Calu3 (cell line): ENCODE measurements at places on chromosomes 6 and 20. TPM values are rescaled to one million over a fixed set of nuclear protein-coding genes. Genes with fewer than 3 reads are reported as not detected.

Gene DEFB124
- not detected in 2 replicates for total RNA-seq

Gene HNF4A
- total RNA-seq = 27.7 and 41.1 TPM in 2 replicates

Gene TDRD6
- 0.07 and 0.10 TPM in 2 replicates for total RNA-seq

DNA sequence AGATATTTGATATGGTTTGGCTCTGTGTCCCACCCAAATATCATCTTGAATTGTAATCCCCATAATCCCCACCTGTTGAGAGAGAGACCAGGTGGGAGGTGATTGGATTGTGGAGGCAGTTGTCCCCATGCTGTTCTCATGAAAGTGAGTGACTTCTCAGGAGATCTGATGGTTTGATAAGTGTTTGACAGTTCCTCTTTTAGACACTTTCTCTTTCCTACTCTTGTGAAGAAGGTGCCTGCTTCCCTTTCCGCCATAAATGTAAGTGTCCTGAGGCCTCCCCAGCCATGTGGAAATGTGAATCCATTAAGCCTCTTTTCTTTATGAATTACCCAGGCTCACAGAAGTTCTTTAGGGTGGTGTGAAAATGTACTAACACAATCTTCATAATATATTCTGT lies 1404.0 kb upstream of the ADGRB3 start:
- H3K36me3 ChIP-seq = no peaks in the 10 kb centered on the region
- H3K27me3 ChIP-seq = no peaks in the 10 kb centered on the region
- H3K27ac ChIP-seq = no peak overlapping the region

- no peak overlapping the region for H3K27ac ChIP-seq
- H3K4me3 ChIP-seq = no peak overlapping the region
- H3K36me3 ChIP-seq = peaks cover 5% of the 10 kb centered on the region
- no peak for DNase-seq
Measured at GRCh38 chr20:13213335-13213734, 7.7 kb upstream of the ISM1 start.

DNA sequence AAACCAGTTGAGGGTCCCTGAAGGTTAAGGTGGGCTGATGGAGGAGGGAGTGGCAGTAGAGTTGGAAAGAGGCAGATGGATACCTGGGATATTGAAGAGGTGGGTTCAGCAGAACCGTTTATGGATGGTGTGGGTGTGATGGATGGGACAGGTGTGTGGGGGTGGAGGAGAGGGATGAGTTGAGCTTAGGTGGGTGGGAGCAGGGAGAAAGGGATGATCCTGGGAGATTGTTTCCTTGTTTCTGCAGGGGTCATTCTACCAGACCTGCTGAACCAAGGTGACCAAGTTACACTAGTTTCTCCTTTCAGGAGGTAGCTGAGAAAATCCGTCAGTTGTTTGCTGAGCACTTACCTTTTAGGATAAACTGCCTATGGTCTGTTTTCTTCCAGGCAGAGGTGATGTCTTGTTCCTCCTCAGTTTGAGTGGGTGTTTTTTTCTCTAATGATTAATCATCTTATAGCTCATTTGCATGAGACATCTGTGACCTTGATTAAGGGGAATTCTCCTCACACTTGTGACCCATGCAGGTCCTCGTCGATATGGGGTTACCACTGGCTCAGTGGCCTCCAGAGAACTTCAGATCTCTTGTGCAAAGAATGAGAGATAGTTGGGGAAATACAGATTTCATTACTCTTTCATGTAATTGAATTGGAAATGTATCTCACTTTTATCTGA lies 53.0 kb downstream of the FARS2 start:
- no peaks in the 10 kb centered on the region for H3K4me1 ChIP-seq
- no peak overlapping the region for H3K4me3 ChIP-seq
- no peaks in the 10 kb centered on the region for H3K36me3 ChIP-seq

DNA sequence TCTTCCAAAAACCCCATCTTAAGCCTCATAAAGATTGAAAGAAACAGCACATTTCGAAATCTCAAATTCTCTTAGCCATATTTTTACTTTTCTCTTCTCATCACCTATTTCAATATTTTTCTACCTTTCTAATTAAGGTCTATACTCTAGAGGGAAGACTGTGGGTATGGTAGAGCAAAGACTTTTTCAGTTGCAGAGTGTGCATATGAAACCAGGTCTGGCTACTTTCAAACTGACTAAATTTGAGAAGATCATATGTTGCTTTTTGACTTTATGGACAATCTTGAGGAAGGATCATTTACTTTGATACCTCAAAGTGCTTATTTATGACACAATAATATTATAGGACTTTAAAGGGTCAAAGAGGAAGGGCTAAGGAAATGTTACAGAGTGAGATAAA lies 20.7 kb downstream of the FILIP1 start:
- DNase-seq = no peak
- H3K27me3 ChIP-seq = no peaks in the 10 kb centered on the region
- no peaks in the 10 kb centered on the region for H3K36me3 ChIP-seq
- H3K4me1 ChIP-seq = no peaks in the 10 kb centered on the region
- H3K4me3 ChIP-seq = no peak overlapping the region

DNA sequence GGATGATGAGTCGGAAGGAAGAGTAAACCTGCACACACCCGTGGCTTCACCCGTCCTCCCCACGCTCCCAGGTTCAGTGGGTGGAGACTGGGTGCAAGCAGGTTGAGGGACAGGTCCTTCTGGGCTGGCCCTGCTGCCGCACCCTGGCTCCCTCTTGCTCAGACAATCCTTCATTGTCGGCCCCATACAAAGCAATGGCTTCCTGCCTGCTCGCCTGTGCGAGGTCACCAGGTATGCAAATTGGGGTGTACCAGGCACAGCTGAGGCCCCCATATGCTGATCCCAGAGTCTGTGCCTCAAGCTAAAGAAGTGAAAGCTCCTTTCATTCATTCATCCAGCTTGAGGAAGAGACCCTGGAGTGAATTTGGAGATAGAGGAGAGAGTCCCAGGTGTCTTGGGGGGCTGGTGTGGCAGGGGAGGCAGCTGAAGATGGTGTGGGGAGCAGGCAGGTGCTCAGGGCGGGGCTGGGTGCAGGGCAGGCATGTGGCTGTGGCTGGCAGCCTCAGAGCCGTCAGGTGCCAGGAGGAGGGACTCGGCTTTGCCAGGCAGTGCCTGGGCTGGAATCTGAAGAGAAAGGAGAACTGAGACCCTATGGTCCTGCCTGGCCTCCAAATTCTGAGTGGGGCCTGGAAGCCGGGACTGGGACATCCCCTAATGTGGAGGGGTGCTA lies 4.7 kb downstream of the SLCO4A1 start:
- H3K4me1 ChIP-seq = peaks cover 38% of the 10 kb centered on the region
- peak overlapping the region; percentile 8 for H3K4me3 ChIP-seq
- peaks cover 48% of the 10 kb centered on the region for H3K36me3 ChIP-seq
- H3K27me3 ChIP-seq = no peaks in the 10 kb centered on the region
- H3K27ac ChIP-seq = peak overlapping the region; percentile 6

GRCh38 chr6:4130357-4130987 lies 4.9 kb downstream of the ECI2 start:
- no peak for DNase-seq
- peaks cover 25% of the 10 kb centered on the region for H3K4me1 ChIP-seq
- peaks cover 12% of the 10 kb centered on the region for H3K36me3 ChIP-seq
- no peak overlapping the region for H3K27ac ChIP-seq

DNA sequence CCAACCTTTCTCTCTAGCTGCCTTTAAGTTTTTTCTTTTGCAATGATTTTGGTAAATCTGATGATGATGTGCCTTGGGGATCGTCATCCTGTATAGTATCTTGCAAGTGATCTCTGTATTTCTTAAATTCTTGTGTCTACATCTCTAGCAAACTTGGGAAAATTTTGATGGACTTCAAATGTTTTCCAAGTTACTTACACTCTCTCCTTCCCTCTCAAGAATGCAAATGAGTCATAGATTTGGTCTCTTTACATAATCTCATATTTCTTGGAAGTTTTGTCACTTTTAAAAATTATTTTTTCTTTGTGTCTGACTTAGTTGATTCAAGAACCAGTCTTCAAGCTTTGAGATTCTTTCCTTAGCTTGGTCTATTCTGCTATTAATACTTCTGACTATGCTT lies 176.4 kb downstream of the TBC1D32 start:
- H3K4me1 ChIP-seq = no peaks in the 10 kb centered on the region
- H3K27me3 ChIP-seq = no peaks in the 10 kb centered on the region
- H3K27ac ChIP-seq = no peak overlapping the region
- no peak for DNase-seq

- no peak for DNase-seq
- H3K4me3 ChIP-seq = no peak overlapping the region
- no peaks in the 10 kb centered on the region for H3K4me1 ChIP-seq
- H3K27me3 ChIP-seq = no peaks in the 10 kb centered on the region
- H3K36me3 ChIP-seq = no peaks in the 10 kb centered on the region
Measured at GRCh38 chr20:39879296-39879695, 809.7 kb downstream of the MAFB start.

- DNase-seq = no peak
- peaks cover 13% of the 10 kb centered on the region for H3K4me1 ChIP-seq
- no peak overlapping the region for H3K4me3 ChIP-seq
- H3K27ac ChIP-seq = no peak overlapping the region
Measured at GRCh38 chr6:15574486-15574885, 88.3 kb downstream of the DTNBP1 start.

DNA sequence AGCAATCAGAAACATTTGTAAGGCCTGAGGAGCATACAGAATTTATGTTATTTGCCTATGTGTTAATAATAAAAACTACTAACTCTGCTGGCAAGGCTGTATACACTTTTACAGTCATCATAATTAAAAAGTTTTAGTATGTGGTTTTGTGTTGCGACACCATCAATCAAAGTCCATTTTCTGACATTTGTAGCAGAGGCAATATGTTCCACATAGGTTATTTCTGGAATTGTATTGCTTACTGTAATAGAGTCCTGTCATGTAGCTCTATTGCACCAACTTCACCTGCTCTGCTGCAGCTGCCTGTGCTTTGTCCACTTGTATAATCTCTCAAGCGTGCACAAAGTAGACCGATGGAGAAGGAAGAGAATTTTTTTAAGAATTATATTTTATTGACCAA lies 501.8 kb downstream of the HACE1 start:
- no peak for DNase-seq
- no peaks in the 10 kb centered on the region for H3K36me3 ChIP-seq
- H3K27ac ChIP-seq = no peak overlapping the region
- H3K27me3 ChIP-seq = peaks cover 5% of the 10 kb centered on the region
- no peaks in the 10 kb centered on the region for H3K4me1 ChIP-seq

DNA sequence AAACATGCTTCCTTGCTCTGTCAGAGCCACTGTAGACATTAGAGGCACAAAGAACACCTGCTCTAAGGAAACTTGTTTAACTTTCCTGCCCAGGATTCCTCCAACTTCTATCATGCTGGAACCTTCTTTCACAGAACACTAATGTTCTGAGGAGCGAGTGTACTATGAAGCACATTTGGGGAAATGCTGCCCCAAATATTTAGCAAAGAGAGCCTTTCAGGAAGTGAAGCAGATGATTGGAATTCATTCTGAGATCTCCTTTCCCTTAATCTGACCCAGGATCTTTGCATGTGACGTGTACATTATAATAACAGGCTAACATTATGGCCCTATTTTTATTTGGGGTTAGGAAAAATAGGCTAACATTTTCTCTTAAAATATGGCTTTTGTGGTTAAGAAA lies 21.0 kb upstream of the FYN start:
- no peaks in the 10 kb centered on the region for H3K36me3 ChIP-seq
- no peaks in the 10 kb centered on the region for H3K4me1 ChIP-seq
- no peak for DNase-seq
- no peaks in the 10 kb centered on the region for H3K27me3 ChIP-seq
- no peak overlapping the region for H3K27ac ChIP-seq
- no peak overlapping the region for H3K4me3 ChIP-seq

- no peaks in the 10 kb centered on the region for H3K36me3 ChIP-seq
- H3K27me3 ChIP-seq = no peaks in the 10 kb centered on the region
- DNase-seq = peak; percentile 32
- no peak overlapping the region for H3K27ac ChIP-seq
- peaks cover 25% of the 10 kb centered on the region for H3K4me1 ChIP-seq
- H3K4me3 ChIP-seq = no peak overlapping the region
Measured at GRCh38 chr6:6694368-6694780, 105.9 kb downstream of the LY86 start.

GRCh38 chr6:170248111-170248805 lies 42.6 kb downstream of the DLL1 start:
- H3K27me3 ChIP-seq = peaks cover 22% of the 10 kb centered on the region
- H3K27ac ChIP-seq = no peak overlapping the region
- no peak overlapping the region for H3K4me3 ChIP-seq
- no peaks in the 10 kb centered on the region for H3K4me1 ChIP-seq
- DNase-seq = no peak
